ENCODE measurements at places on chromosomes 1 and 21.

DNA sequence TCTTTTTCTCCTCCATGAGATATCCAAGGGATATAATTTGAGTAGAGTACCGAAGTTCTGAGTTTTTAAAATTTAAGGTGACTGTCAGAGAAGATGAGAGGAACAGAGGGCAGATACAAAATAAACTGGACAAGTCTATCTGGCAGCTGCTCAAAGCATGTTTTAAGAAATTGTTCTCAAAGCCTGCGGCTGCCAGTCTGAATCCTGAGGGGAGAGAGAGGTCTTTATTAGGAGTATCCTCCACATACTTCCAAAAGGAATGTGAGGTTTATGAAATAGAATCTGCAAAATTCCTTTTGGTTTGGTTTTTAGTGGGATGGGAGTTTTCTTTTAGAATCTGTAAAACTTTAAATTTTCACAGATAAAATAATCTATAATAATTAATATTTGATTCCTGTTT lies 41.3 kb downstream of the TTC13 start:
- no peak for DNase-seq

- peak; percentile 23 for DNase-seq
Measured at GRCh38 chr1:59502009-59502691, 205.3 kb downstream of the FGGY start.

- DNase-seq: no peak
Measured at GRCh38 chr1:165891111-165891860, 63.9 kb downstream of the UCK2 start.

DNA sequence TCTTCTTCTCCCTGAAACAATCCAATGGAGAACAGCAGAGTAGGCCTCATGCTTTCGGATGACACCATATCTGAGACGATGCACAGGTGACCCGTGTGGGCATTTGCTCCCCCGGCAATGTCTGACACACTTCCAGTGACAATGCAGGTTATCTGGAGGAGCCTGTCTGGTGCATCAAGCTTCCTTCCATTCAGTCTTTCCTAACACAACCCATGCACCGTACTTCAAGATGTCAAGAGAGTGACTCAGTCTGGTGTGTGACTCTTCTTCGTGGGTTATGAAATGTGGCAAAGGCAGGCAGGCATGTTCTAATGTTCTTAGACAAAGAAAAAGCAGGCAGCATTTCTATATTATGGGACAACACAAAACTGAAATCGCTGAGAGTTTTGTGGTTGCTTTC lies 159.1 kb downstream of the EDEM3 start:
- DNase-seq: no peak

- DNase-seq: peak; percentile 11
Measured at GRCh38 chr1:27402349-27402754, 9.9 kb downstream of the GPR3 start.

DNA sequence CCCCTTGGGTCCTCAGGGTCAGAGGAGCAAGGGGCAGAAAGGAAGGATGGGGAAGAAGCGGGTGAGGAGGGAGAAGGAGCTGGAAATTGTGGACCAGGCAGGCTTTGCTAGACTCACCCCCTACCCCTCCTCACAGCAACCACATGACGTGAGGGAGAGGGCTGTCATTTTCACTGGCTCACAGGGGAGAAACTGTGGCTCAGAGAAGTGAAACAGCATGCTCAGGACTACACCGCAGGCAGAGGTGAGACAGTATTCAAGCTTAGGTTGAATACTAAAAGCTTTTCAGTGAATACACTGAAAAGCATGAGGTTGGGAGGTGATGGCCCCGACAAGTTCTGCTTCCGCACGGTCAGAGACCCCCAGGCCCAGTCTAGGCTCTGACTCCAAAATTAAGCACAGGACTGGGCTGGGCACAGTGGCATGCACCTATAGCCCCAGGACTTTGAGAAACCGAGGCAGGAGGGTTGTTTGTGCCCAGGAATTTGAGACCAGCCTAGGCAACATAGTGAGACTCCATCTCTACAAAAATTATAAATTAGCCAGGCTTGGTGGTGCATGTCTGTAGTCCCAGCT lies 1.2 kb upstream of the CLEC20A start:
- DNase-seq: no peak

- DNase-seq: no peak
Measured at GRCh38 chr1:231781892-231782291, 155.3 kb downstream of the DISC1 start.

- no peak for DNase-seq
Measured at GRCh38 chr1:152901631-152902030, 6.7 kb upstream of the IVL start.

GRCh38 chr1:48603222-48603621 lies 131.2 kb upstream of the SPATA6 start:
- no peak for DNase-seq

GRCh38 chr1:234755449-234755863 lies 145.5 kb upstream of the IRF2BP2 start:
- no peak for DNase-seq

Data from NCI-H2081 (cell line).